ENCODE measurements at places on chromosomes 7 and 10.

DNA sequence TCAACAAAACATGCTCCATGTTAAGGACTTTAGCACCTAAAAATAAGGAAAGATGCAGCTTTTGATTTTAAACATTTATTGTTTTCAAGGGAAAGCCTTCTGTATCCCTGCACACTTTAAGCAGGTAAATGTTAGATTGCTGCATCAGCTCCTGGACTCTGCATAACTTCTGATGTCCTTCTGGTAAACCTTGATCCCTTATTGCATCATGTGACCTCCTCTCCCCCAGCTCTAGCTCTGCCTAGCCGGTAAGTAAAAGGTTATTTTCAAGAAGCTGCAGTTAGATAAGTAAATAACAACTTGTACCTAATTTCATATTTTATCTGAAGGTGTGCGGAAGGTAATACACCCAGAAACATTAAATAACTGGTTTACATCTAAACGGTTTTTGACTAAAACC lies 37.5 kb downstream of the PDK4 start:
- DNase-seq, result no peak

DNA sequence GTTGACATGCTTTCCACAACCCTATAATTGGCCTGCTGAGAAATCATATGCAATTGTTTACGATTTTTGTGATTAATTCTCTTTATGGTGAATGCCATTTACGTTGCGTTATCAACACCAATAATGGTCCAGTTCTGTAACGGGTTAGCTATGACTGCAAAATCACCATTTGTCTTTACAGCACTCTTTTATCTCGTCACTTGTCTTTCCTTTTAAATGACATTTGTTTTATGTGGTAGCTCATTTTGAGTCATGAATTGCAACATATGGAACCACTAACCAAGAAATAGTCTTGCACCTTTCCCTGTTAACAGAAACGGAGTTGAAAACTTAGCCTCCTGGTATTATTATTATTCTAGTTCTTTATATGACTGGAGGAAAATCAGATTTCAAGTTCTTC lies 3.1 kb upstream of the KIAA1217 start:
- DNase-seq, result no peak

DNA sequence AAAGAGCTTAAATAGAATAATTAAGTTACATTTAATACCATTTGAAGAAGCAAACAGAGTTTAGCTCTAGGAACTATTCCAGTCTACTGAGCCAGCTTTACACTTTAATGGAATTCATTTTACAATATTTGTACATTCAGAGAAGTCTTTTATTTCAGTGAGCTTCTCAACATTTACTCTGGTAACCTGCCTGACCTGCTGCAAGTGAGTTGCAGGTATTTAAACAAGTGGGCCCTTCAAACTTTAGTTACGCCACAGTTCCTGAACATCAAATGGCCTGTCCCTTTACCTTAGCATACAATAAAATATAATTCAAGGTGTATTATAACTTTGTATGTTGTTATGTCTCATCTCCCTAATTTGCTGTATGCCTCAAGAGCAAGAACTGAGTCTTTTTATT lies 121.6 kb upstream of the SEMA3C start:
- DNase-seq, result no peak

DNA sequence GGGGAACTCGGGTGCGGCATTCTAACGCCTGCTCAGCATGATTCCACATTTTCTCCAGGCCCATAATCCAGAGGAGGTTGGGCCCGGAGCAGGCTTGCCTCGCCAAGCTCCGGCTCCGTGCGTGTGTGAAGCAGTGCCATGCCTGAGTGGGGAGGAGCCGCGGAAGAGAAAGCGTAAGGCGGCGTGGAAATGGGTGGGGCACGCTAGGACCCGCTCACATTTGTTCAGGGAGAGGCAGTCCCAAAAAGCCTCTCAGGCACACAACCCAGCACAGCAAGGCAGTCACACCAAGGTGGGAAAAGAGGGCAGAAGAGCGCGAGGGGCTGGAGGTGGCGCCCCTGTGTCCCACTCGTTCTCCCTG lies 695 bp upstream of the VDAC2 start:
- DNase-seq, result peak; percentile 81

DNA sequence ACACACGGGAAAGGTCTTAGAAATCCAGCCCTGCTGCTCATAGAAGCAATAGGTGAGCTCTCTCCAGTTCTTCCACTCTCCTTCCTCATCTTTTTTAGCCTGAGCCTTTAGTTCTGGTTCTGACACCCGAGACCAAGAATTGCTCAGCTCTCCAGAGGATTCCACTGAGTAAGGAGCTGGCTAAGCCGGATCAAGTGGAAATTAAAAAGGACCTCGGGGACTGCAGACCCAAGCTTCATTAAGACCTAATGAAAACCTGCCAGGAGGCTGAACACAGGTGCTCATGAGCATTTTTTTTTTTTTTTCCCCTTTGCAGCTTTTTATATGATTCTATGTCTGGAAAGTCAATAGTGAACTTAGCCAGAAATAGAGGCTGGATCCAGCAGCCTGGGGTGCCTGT lies 1176.0 kb upstream of the AUTS2 start:
- no peak for DNase-seq

- DNase-seq, result peak; percentile 63
These were observed 86.3 kb downstream of the RNF216 start for GRCh38 chr7:5694912-5695726.

DNA sequence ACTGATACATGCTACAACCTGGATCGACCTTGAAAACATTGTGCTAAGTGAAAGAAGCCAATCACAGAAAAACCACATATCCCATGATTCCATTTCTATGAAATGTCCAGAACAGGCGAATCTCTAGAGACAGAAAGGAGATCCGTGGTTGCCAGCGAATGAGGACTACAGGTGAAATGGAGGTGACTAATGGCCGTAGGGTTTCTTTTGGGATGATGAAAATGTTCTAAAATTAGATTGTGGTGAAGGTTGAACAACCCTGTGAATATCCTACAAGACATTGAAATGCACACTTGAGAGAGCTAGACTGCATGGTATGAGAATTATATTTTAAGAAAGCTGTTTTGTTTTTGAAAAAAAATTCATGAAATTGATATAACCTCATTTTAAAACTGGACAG lies 188.5 kb upstream of the PLXNA4 start:
- DNase-seq, result no peak

- DNase-seq, result no peak
These were observed 89.7 kb upstream of the STEAP1B start for GRCh38 chr7:22589641-22590201.

DNA sequence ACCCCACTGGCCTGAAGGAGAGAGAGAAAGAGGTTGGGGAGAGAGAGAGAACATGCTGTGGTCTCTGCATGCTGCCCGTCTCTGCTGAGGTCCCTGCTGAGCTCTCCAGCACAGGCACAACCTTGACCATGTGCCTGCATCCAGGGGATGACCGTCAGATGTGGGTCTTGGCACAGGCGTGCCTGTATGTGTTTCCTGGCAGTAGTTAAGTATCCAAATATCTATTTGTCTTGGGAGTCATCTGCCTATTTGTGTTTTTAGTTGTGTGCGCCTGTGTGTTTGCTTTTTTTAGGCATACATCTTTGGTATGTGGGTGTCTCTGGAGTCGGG lies 1.9 kb upstream of the UNC5B start:
- no peak for DNase-seq
